ENCODE measurements at places on chromosomes 6 and 20. TPM values are rescaled to one million over a fixed set of nuclear protein-coding genes. Genes with fewer than 3 reads are reported as not detected.

- no peak for DNase-seq
Measured at GRCh38 chr6:2225422-2226392, 19.7 kb downstream of the GMDS start.

GRCh38 chr6:7132398-7133035 lies 24.8 kb downstream of the RREB1 start:
- no peak for DNase-seq

GRCh38 chr6:146595972-146596731 lies 2.6 kb upstream of the ADGB start:
- no peak for DNase-seq

- DNase-seq, result no peak
Measured at GRCh38 chr6:170124836-170125235, 166.0 kb downstream of the DLL1 start.

DNA sequence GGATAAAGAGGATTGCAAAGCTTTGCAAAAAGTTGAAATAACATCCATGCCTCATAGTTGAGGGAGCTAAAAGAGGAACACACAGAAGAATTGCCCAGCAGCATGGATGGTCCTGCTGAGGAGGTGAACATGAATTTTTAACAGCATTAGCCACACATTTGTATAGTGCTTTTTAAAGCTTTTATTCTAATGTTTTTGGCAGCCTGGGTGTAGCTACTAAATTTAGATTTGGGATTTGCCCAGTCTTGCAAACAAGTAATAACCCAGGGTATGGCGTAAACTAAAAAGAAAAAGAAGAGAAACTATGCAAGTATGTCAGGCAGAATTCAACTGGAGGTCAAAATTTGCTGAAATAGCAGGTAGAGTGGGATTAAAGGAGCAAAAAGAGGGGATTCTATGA lies 75.1 kb upstream of the PTPRK start:
- no peak for DNase-seq

DNA sequence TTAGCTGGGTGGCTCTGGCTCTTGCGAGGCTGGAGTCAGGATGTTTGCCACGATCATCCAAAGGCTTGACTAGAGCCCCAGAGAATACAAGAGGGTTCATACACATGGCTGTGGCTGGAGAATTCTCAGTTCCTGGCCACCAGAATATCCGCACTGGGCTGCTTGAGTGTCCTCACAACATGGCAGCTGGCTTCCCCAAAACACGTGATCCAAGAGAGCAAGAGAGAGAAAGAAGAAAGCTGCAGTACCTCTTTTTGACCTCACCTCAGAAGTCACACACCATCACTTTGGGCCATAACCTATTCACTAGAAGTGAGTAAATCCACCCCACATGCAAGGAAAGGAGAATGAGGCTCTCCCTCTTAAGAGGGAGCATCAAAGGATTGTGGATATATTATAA lies 21.5 kb upstream of the BPIFB1 start:
- no peak for DNase-seq

DNA sequence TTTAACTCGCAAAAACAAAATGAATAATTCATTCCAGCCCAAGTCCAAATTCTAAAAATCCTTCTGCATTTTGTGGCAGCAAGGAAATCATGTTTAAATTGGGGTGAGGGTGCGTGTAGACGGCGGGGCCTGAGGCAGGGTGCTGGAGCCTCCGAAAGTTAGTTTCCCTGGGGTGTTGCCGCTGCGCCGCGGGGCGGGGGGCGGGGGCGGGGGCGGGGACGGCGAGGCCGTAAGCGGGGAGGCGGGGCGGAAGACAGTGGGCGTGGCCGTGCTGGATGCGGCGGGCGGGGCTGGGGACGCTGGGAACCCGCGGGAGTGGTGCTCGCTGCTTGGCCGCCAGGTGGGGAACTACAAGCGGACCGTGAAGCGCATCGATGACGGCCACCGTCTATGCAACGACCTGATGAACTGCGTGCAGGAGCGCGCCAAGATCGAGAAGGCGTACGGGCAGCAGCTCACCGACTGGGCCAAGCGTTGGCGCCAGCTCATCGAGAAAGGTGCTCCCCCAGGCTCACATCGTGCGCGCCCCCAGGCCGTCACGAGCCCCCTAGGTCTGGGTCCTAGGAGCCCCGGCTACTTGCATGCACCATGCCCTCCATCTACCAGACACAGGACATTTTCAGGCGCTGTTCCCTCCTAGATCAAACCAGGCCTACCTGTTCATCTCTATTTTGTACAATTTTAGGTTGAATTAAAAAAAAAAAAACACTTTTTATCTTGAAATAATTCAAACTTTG lies 29.0 kb downstream of the SPDEF start:
- peak; percentile 81 for DNase-seq

GRCh38 chr6:129475477-129476247 lies 234.3 kb downstream of the ARHGAP18 start:
- DNase-seq, result no peak

DNA sequence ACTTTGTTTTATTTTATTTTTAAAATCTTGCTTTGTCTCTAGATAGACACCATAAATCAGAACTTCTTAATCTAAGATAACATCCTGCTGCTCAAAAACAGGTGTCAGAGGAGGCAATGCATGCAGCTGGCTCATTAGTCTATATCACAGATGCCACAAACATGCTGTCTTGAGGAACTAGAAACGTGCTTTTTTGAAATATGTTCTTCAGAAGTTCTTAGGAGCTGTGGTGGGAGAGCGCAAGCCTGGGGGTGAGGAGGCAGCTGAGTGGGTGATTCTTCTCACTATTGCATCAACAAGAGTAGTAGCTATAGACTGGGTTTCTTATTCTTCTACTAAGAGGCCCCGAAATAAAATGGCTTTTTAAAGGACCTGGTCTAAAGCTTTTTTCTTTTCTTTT lies 23.4 kb downstream of the IL22RA2 start:
- no peak for DNase-seq

- no peak for DNase-seq
Measured at GRCh38 chr6:43606019-43606418, 23.0 kb downstream of the GTPBP2 start.

- DNase-seq, result peak; percentile 98
Measured at GRCh38 chr6:63527658-63528514, 44.4 kb upstream of the LOC128125822 start.

GRCh38 chr6:20092071-20092566 lies 120.2 kb downstream of the MBOAT1 start:
- DNase-seq, result peak; percentile 48

- DNase-seq, result peak; percentile 13
Measured at GRCh38 chr6:73515204-73515655, 5.6 kb downstream of the EEF1A1 start.

The LY6G6C gene
- total RNA-seq, result not detected

The VSTM2L gene
- total RNA-seq, result 1.6 TPM

The C20orf204 gene
- not detected for total RNA-seq

The CAP2 gene
- 10.9 TPM for total RNA-seq

Data from H4 (cell line).